ENCODE measurements at places on chromosomes 6 and 20.

DNA sequence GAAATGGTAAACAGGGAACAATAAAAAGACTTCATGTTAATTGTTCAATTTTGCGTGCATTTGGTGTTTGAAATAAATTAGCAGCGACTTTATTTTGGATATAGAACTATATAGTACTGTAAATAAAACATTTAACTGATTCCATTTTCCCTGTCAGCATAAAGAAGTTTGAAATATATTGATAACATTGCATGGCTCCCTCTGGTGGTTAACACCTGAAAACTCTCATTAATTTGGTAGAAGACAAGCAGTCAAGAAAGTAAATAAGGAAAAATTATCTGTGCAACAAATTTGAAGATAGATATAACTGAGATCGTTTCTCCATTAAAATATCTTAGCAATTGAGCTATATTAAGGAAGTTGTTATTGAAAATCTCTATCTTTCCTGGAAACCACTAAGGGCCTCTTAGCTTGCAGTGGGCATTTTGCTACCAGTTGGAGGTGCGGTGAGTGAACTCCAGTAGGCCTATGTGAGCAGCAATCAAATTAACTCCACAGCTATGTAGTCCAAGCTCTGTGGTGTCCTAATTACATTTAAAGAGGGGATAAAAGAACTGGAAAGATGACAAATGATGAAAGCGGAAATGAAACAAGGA is 435.7 kb upstream of the FKBP1C start:
- DNase-seq = no peak

DNA sequence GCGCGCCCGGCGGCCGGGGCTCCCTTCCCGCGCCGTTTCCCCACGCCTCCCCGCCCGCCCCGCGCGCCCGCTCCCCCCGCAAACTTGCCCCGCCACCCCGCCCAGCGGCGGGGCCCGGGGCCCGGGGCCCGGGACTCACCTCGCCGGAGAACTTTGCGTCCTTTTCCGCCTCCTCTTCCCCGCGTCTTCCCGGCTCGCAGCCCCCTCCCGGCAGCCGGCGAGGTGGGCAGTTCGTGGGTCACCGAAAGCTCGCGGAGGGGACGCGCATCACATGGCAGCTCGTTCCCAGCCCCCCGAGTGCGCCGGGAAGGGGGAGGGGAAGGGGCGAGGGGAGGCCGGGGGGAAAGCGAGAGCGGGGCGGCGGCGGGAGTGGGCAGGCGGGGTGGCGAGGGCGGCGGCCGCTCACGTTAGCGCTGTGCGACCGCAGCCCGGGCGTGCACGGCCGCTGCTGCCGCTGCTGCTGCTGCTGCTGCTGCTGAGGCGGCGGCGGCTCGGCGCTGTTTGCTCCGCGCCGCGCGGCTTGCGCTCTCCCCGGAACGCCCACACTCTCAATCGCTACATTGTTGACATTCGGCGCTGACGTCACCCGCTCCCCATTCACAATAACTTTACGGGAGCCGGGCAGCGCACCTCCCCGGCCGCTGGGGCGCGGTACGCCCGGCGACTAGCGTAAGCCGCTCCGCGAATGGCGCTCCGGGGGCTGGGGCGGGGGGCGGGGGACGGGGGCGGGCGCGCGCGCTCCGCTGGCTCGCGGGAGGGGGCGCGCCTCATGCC is at the start of gene BACH2:
Gene BACH2, minus strand, starts transcription at position 503 of the 774 bp plus-strand sequence. CDS start 287,999 bp downstream, outside the sequence.
- peak; percentile 85 for DNase-seq

- no peak for DNase-seq
Measured at GRCh38 chr6:39425346-39426072, 103.0 kb upstream of the KCNK16 start.

- DNase-seq = no peak
Measured at GRCh38 chr6:89792881-89793280, 26.7 kb downstream of the MDN1 start.

DNA sequence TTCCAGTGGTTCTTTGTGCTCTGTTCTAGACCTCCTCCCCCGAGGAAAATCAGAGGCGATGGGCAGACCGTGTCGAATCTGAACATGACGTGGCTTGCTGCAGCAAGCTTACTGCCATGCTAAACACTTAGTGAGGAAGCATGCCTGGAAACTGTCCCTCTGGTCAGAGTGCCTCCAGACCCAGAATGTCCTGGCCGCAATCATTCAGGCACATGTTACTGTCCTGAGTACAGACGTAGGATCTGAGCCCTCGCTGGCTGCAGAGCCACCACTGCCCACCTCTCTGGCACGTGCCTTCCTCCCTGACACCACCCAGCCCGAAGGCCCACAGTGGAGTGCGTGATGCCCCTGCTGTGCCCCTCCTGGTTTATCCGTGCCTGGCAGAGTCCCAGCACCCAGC is 163.6 kb downstream of the SYNDIG1 start:
- no peak for DNase-seq

GRCh38 chr20:57025666-57026224 is 240.7 kb downstream of the BMP7 start:
- DNase-seq = peak; percentile 36

DNA sequence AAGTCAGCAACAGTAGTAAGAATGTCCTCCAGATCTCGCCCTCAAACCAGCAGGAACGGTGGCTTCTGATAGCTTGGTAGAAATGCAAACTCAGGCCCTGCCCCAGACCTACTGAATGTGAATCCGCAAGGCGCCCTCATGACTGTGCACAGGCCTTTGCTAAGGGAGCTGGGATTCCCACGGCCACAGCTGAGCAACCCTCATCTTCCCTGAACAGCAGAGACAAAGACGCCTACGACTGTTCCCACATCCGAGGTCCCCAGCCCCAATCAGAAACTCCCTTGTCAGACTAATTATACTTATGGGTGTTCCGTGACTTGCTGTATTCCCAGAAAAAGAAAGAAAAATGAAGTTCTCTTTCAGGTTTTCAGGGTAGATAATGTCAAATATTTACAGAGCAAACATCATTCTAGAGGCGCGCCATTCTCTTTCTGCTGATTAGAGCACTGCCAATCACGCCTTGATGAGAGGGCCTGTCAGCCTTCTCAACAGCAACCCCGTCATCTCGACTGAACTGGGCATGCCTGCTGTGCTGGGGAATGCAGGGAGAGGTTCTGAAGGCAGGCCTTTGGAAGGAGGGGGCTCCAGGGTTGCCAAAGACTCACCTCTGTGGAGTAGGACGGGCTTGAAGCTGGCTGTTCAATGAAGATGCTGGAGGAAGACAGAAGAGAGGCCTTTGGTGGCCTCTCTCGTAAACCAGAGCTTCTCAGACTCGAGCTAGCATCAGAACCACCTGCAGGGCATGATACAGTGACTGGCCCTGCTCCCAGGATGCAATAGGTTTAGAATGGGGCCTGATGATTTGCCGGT is 79.9 kb downstream of the ZNF217 start:
- DNase-seq = no peak

- no peak for DNase-seq
Measured at GRCh38 chr6:46044881-46045617, 29.4 kb upstream of the CLIC5 start.

GRCh38 chr6:143063631-143064030 is 2.9 kb downstream of the AIG1 start:
- DNase-seq = no peak

DNA sequence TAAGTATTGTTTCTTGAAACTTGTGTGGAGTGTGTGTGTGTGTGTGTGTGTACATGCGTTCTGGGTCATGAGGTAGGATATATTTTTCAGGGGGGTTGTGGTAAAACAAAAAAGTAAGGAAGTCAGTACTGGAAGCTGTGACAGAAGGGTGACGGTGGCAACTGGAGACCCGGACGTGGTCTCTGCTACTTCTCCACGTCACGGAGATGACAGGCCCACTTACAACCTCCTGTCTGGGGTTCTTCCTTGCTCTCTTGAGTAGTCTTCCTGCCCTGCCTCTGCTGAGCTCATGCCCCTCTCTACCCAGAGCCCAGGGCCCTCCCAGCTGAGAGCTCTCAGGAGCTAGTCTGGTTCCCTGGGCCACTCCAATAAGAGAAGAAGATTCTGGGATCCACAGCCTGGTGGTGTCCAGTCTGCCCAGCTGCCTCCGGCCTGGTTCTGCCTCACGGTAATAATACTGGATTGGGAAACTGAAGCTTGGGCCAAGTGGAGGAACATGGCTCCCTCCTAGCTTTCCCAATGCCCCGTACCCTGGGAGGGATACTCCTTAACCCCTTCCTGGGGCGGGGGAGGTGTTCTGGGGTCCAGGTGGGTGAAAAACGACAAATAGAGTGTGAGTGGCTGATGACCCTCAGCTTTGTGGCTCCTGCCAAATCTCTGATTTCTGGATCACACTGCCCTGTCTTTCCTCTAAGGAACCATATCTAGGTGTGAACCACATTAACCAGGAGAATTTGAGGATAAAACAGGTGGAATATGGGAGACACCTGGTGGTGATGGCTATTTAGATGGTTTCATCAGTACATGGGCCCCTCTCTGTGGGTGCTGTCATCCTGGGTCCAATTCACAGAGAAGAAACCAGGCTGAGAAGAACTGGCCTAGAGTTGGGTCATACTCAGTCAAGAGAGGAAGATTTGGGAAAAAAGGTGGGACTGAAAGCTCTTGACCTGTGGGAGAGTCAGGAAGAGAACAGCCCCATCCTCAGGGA is 27.2 kb downstream of the VEGFA start:
- DNase-seq = no peak

- no peak for DNase-seq
Measured at GRCh38 chr6:81636930-81637568, 115.4 kb downstream of the TENT5A start.

DNA sequence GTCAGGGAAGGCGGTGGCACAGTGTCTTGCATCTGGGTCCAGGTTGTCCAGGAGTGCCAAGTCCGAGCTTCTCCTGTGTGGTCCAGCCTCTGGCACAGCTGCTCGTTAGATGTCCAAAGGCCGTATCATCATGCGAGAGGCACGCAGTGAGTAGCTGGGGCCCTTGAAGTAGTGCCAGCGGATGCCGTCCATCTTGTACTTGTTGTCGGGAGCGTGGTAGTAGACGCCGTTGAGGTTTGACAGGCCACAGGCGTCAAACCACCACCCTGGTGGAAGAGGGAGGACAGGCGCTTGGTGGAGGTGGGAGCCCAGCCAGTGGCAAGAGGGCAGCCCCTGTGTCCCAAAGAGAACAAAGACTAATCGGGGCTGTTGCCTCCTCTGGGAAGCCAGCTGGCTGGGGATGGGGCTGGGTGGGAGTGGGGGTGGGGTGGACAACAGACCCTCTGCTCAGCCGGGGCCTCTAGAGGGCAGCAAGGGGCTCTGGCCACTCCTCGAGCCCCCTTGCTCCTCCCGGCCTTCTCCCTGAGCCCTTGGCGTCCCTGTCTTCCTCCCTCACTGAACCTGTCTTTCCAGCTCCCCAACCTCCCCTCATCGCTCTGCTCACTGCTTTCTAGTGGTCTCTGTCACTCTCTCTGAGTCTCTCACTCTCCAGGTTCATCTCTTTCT is 39.5 kb downstream of the FAM110A start:
- no peak for DNase-seq

DNA sequence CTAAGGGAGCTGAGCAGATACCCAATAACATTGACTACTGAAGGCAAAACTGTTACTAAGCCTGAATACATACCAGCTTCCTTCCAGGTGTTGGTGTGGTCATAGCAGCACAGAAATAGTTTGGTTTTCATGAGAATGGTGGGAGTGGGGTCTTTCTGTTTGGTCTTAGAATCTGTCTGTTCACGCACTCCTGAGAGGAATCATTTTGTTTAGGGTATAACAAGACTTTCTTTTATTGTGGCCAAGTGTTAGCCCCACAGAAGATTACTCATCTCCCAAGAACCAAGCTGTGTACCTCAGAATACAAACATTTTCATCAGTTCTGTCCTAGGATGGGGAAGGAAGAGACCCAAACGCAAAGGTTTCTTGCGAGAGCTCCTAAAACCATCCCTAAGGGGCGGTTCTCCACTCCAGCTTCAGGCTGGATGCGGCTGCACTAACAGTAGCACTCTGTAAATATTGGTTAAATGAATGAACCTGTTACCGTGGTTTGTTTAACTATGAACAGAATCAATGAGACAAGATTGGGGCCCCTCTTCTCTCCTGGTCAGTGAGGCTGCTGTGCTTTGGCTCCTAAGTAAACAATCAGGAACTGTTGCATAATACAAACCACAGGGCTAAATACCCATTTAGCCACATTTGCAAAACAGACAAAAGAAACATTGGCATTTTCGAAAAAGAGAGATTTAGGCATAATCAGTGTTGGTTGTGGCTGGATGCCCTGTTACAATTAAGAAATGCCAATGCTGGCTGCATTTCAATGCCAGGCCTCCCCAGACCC is 44.9 kb downstream of the SNAP25 start:
- DNase-seq = no peak

- no peak for DNase-seq
Measured at GRCh38 chr20:41222703-41223102, 85.4 kb downstream of the PLCG1 start.

DNA sequence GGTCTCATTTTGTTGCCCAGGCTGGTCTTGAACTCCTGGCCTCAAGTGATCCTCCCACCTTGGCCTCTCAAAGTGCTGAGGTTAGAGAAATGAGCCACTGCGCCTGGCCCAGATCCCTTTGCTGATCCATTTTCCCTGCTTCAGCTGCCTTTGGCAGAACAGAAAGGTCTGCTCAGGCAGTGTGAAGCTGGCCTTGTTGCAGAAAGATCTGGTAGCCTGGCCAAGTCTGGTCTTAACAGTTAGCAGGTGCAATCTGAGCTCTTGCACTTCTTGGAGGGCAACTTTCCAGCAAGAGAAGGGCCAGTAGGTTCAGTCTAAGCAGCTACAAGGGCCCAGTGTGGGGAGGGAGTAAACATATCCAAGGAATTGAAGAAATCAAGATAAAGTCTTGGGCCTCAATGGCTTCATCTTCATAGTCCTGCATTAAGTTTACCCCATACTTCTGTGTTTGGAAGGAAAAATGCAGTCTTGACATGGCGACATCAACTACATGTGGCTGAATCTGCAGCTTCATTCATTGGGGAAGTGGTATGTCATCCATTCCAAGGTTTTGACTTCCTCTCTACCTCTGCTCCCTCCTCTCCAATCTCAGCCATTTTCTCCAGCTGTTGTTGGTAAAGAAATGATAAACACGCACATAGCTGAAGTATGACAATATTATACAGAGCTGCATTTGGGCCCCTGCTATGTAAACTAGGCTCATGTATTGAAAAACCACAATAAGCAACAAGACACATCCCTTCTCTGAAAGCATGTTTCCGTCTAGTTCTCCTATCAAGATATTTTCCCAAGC is 39.0 kb upstream of the NEDD9 start:
- DNase-seq = no peak

DNA sequence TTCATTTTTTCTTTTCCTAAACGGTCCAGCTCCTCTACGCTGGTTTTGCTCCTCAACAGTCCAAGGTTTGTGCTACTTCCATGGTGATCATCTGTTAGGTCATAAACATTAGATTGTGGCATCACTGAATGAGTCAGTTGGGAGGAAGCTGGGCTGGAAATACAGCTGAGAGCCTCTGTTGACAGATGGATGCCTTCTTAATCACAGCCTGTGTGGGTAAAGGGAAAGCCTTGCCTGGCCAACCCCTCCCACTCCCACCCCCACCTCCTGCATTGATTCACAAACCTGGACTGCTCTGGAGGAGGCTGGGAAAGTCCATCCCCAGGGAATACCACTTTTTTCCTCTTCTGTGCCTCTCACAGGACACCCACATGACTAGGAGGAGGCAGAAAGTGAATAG is 180.6 kb upstream of the CCN2 start:
- DNase-seq = no peak

DNA sequence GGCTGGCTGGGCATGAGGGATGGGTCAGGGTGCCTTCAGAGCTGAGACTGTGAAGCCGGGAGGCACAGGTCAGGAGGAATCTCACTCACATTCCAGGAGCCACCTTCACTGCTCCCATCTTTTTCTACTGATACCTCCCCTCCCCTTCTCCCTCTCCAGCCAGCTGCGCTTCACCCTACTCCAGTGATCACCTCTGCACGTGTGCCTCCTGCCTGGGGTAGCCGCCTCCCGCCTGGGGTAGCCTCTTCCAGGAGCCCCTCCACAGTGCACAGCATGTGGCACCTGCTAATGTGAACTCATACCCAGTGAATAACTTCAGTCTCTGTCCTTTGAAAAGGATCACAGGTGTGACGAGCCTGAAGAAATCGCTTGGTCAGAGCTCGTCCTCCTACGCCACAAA is 232.6 kb downstream of the TMEM242 start:
- no peak for DNase-seq
